ENCODE measurements at places on chromosomes 5 and 9. TPM values are rescaled to one million over a fixed set of nuclear protein-coding genes. Genes with fewer than 3 reads are reported as not detected.

Gene MAMDC4
- 1.9 TPM for total RNA-seq

Gene TAF11L3
- not detected for total RNA-seq

Gene STPG3
- not detected for total RNA-seq

Gene DBH
- not detected for total RNA-seq

Gene SH3TC2
- 4.6 TPM for total RNA-seq

Gene FASTKD3
- total RNA-seq = 20.7 TPM

Gene SET
- 448 TPM for total RNA-seq

Gene HDHD3
- 13.3 TPM for total RNA-seq

Gene BARHL1
- total RNA-seq = not detected

Gene CFAP157
- not detected for total RNA-seq

Gene SH3GLB2
- total RNA-seq = 41.3 TPM

Gene COL15A1
- 10.0 TPM for total RNA-seq

Gene DDX4
- not detected for total RNA-seq

Gene CEMIP2
- 37.7 TPM for total RNA-seq

Gene FBN2
- 1.7 TPM for total RNA-seq

Gene MYOT
- not detected for total RNA-seq

Gene RGMB
- total RNA-seq = 22.1 TPM

Gene REXO4
- 21.1 TPM for total RNA-seq

Gene EPB41L4A
- total RNA-seq = 10.6 TPM

Gene GABRP
- total RNA-seq = 1.5 TPM

Gene NR6A1
- 0.54 TPM for total RNA-seq

All from mammary microvascular endothelial cell (primary cell).